ENCODE measurements at places on chromosomes 7 and 10. TPM values are rescaled to one million over a fixed set of nuclear protein-coding genes. Genes with fewer than 3 reads are reported as not detected.

The MRLN gene
- not detected for total RNA-seq

The ZNF467 gene
- 19.9 TPM for total RNA-seq

The SHTN1 gene
- 2.9 TPM for total RNA-seq

DNA sequence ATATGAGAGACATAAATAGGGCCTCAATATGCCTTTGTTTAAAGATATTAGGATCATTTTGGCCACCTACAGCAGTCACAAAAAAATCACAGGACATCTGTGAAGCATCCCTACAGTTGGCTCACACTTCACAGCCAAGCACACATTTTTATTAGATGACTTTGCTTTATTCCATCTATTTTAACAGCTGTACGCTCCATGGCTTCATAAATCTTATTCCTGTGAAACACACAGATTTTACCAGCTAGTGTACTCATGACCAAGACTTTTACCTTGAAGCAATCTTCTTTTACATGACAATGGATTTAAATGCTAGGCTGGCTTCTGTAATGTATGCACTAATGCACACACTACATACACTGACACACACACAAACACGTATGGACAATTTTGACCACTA lies 254.8 kb upstream of the PITRM1 start:
- H3K4me3 ChIP-seq, result no peak overlapping the region
- H3K36me3 ChIP-seq, result no peaks in the 10 kb centered on the region
- DNase-seq, result no peak

DNA sequence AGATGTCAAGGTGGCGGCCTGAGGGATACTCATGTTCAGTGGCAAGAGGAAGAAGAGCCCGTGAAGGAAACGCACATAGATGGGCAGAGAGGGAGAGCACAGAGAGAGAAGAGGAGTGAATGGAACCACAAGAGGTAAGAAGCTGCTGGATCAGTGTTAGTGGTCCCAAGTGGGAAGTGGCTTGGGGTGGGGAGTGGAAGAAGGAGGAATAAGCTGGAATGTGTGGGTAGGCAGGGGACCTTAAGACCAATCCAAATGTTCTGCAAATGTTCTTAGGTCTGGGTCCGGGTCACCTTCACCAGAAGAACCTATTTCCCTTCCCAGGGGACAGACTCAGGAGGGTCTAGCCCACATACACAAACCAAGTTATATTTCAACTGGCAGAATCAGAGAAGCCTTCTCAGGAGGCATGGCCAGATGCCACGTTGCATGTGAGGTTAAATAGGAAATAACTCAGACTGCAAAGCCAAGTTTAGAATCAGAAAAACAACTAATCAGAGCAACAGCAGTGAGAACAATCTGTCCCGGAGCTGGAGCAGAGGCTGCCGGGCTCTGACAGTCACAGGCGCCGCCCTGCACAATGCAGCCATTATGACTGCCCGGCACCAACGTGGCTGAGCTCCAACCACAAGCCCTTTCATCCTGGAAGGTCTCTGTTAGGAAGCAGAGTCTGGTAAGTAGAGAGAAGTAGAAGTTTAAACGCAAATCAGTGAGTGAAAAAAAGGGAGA lies 78.6 kb upstream of the ARMC3 start:
- no peaks in the 10 kb centered on the region for H3K27me3 ChIP-seq
- H3K4me3 ChIP-seq, result no peak overlapping the region
- no peaks in the 10 kb centered on the region for H3K36me3 ChIP-seq
- peak; percentile 89 for DNase-seq
- no peak overlapping the region for H3K27ac ChIP-seq

GRCh38 chr10:70970830-70971229 lies 82.5 kb upstream of the PCBD1 start:
- H3K27me3 ChIP-seq, result no peaks in the 10 kb centered on the region
- H3K4me1 ChIP-seq, result peaks cover 4% of the 10 kb centered on the region
- no peaks in the 10 kb centered on the region for H3K36me3 ChIP-seq

GRCh38 chr10:34423673-34424625 lies 391.1 kb downstream of the PARD3 start:
- H3K4me3 ChIP-seq, result no peak overlapping the region
- no peaks in the 10 kb centered on the region for H3K36me3 ChIP-seq
- H3K27ac ChIP-seq, result no peak overlapping the region
- H3K27me3 ChIP-seq, result no peaks in the 10 kb centered on the region
- peak; percentile 25 for DNase-seq
- no peaks in the 10 kb centered on the region for H3K4me1 ChIP-seq

DNA sequence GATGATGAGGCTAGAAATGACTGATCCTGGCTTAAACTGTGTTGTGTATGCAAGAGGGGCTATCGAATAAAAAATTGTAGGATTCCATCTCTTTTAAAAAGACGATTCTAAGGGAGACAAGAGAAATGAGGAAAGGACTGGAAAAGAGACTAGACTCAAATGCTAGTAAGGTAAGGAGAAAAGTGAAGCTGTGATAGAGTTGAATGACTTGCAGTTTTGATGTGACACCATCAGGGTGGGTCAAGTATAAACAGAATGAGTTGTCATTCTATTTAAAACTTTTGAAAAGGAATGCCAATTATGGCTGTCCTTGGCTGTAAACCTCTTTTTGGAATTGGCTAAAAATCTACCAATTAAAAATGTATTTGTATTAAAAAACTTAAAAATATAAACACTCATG lies 184.5 kb upstream of the PHF14 start:
- no peak overlapping the region for H3K4me3 ChIP-seq
- DNase-seq, result no peak
- H3K27me3 ChIP-seq, result no peaks in the 10 kb centered on the region
- H3K27ac ChIP-seq, result no peak overlapping the region
- no peaks in the 10 kb centered on the region for H3K36me3 ChIP-seq

Data from cardiac muscle cell (in vitro differentiated cells and primary cell).